Foreskin fibroblast (primary cell): ENCODE measurements at places on chromosomes 3 and 15.

DNA sequence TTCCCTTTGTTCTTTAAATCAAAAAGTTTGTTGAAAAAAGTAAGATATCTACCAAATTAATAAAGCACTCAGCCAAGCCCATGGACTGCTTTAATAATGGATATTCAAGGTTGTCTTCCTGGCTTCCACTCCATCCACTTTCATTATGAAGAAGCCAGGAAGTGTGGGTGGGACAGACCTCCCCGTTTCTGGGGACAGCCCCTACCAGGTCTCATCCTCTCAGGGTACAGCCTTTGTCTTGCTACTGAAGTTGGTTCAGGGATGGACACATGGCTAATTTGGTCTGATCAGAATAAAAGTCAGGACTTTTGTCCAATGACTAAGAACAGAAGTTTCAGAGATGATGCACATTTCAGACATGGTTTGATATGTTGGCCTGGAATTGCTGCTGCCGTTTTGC lies 32.6 kb downstream of the CCNB2 start:
- no peak for DNase-seq

GRCh38 chr15:99454941-99455788 lies 110.6 kb upstream of the MEF2A start:
- peak; percentile 95 for DNase-seq

DNA sequence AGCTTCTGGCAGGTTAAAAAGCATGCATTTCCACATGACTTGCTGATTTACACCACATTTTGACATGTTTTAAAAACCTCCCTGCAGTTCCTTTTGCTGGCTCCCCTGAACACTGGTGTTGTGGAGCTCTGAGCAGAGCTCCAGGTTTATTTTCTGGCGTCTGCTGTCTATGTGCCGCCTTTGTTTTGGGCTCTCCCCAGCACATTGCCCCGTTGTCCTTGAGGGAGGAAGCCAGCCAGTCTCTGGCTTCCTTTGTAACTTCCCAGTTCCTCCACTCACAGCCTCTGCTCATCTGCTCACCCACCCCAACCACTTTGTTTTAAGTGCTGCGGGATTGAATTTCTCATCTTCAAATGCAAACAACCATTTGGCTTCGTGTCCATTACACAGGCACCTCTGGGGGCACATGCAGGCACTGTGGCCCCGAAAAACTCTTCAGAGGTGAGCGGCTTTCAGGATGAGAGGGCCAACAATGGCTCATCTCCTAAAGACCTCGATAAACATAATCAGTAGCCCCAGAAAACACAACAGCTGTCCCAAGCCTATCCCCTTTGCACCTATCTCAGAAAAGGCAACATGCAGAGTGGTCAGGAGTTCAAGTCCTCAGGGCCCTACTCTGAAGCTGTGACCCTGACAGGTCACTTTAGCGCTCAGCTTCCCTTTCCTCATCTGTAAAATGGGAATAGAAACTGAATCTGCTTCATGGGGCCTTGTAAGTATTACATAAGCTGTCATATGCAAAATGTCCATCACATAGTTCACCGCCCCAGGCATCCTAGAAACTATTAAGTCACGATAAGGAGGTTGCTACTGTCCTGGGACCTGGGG lies 1.3 kb upstream of the MEF2A start:
- DNase-seq = peak; percentile 68

DNA sequence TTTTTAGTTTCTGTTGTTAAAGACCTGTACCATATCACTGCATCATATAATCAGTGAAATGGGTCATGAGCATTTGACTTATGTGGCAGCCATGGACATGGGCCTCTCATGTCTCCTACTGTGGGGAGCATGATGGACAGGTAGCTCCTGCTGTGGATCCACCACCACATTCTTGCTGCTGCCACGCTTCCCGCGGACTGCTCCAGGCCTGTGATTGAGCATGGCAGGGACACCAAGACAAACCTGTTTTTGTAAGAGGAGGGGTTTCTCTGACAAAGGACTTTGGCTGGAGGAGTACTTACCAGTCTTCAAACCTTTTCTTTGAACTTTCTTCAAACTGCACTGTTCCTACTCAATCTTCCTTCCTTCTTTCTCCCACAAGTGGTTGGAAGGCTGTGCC lies 17.9 kb upstream of the P2RY14 start:
- DNase-seq = no peak

DNA sequence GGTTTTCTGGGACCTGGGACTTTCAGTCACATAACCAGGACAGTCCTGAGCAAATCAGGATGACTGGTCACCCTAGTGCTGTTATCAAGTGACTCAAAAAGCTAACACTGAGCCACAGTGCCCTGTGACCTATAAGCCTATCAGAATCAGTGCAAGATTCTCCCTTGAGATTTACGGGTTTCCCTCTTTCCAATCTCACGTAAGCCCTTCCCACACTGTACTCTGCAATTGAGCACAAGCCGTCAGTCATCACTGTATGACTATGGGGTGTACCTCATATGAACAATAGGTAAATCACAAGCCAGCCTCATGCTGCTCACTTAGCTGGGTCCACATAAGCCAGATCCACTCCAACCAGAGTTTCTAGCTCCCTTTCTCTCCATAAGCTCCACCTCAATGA lies 21.0 kb upstream of the CLDN18 start:
- DNase-seq = no peak

- DNase-seq = no peak
Observed at GRCh38 chr3:3906171-3906570, 106.9 kb downstream of the LRRN1 start.
